ENCODE measurements at places on chromosomes 16 and 17. TPM values are rescaled to one million over a fixed set of nuclear protein-coding genes. Genes with fewer than 3 reads are reported as not detected.

GRCh38 chr17:73292031-73292531, 19.7 kb downstream of the CDC42EP4 start:
- DNase-seq, result no peak
- no peak overlapping the region for H3K4me3 ChIP-seq
- no peak overlapping the region for H3K27ac ChIP-seq
- no peaks in the 10 kb centered on the region for H3K36me3 ChIP-seq

DNA sequence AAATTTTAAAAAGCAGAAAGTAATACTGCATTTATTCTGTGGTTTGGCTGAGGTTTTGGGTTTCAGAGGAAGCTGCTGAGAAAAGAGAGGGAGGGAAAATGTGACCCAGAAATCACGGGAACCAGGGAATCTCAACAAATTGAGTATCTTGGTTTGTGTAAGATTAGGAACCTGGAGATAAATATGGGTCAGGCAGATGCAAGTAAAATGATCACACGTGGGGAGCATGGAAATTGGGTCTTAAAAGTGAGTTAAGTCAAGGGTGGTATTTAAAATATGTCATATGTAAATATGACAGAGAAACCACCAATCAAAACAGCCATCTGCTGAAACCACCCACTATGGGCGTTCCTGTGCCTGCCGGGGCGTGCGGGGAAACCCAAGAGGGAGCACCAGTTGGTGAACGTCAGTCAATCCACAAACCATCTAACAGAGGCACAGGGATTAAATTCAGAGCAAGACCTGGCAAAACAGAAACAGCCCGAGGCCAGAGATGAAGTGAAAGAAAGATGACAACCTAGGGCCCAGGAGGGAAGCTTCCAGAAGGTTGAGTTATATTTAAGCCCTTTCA, 33.4 kb downstream of the CDH13 start:
- no peaks in the 10 kb centered on the region for H3K36me3 ChIP-seq
- DNase-seq, result no peak
- H3K4me3 ChIP-seq, result no peak overlapping the region
- peaks cover 6% of the 10 kb centered on the region for H3K27me3 ChIP-seq
- peaks cover 6% of the 10 kb centered on the region for H3K4me1 ChIP-seq

GRCh38 chr17:21193031-21193430, 20.9 kb downstream of the TMEM11 start:
- no peak for DNase-seq
- peaks cover 17% of the 10 kb centered on the region for H3K36me3 ChIP-seq
- H3K4me1 ChIP-seq, result peaks cover 14% of the 10 kb centered on the region
- H3K27ac ChIP-seq, result no peak overlapping the region

GRCh38 chr17:55897301-55897700, 146.4 kb downstream of the PCTP start:
- no peaks in the 10 kb centered on the region for H3K4me1 ChIP-seq
- no peak for DNase-seq
- peaks cover 4% of the 10 kb centered on the region for H3K27me3 ChIP-seq

DNA sequence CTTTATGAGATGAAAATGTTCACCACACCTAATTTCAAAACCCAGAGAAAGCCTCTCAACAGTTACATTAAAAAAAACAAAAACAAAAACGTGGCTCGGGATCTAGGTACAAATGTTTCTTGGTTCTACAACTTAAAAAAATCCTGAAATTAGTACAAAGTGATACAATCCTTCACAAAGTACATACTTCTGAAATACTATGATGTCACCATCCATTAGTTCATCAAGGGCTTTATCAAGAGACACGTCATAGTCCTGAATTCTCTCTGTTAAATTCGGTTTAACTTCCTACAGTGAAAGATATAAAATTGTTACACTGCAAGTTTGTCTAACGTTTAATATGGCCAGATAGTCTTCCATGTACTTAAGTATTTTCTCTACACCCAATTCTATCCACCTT, 18.2 kb downstream of the LITAFD start:
- no peaks in the 10 kb centered on the region for H3K4me1 ChIP-seq
- no peaks in the 10 kb centered on the region for H3K27me3 ChIP-seq
- DNase-seq, result no peak
- H3K36me3 ChIP-seq, result no peaks in the 10 kb centered on the region
- no peak overlapping the region for H3K4me3 ChIP-seq

- peaks cover 2% of the 10 kb centered on the region for H3K27me3 ChIP-seq
- no peak overlapping the region for H3K4me3 ChIP-seq
- H3K4me1 ChIP-seq, result no peaks in the 10 kb centered on the region
- no peaks in the 10 kb centered on the region for H3K36me3 ChIP-seq
Measured at GRCh38 chr16:28130099-28131088, 66.9 kb upstream of the GSG1L start.

GRCh38 chr16:49419862-49420261, 46.3 kb downstream of the C16orf78 start:
- H3K36me3 ChIP-seq, result peaks cover 4% of the 10 kb centered on the region
- no peak overlapping the region for H3K4me3 ChIP-seq
- no peak overlapping the region for H3K27ac ChIP-seq
- DNase-seq, result no peak
- H3K4me1 ChIP-seq, result peaks cover 10% of the 10 kb centered on the region
- H3K27me3 ChIP-seq, result peaks cover 4% of the 10 kb centered on the region

The GDPD3 gene
- 4.9 TPM for total RNA-seq

The WSCD1 gene
- 35.6 TPM for total RNA-seq

The GAS2L2 gene
- total RNA-seq, result 0.27 TPM

The NDUFAF8 gene
- total RNA-seq, result 31.5 TPM

All from glutamatergic neuron (in vitro differentiated cells).